ENCODE measurements at places on chromosomes 5 and 9. TPM values are rescaled to one million over a fixed set of nuclear protein-coding genes. Genes with fewer than 3 reads are reported as not detected.

- no peak for DNase-seq
These were observed 9.1 kb upstream of the ANKH start for GRCh38 chr5:14880688-14881087.

GRCh38 chr5:163504079-163504931 lies 1.1 kb upstream of the MAT2B start:
- DNase-seq: peak; percentile 61

- DNase-seq: peak; percentile 74
These were observed 1011.5 kb upstream of the NUDT12 start for GRCh38 chr5:104573949-104574709.

The PCDHB7 gene
- total RNA-seq: 4.6 TPM

The AFAP1L1 gene
- total RNA-seq: 11.2 TPM

Data from spinal cord (tissue), 10 donors.